ENCODE measurements at places on chromosomes 1 and 21.

DNA sequence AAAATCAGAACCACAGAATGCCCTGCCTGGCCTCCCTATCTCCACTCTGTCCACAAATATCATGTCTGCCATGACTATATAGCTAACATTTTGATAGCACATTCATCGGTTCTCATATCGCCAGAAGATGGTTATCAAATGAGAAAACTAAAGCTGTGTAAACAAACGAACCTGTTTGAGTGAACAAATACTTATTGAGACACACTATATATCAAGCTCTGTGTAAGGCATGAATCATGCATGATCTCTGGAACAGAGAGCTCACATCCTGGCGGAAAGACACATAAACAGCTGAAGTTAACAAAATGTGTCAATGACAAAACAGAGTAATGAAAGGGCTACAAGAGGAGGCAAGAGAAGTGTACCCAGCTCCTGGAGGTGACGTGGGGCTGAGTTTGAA is 13.1 kb downstream of the KCND3 start:
- no peak for DNase-seq

GRCh38 chr1:39631361-39632322 is 7.8 kb downstream of the HEYL start:
- no peak for DNase-seq

- DNase-seq, result no peak
Observed at GRCh38 chr1:160061369-160062229, 8.4 kb downstream of the KCNJ10 start.

DNA sequence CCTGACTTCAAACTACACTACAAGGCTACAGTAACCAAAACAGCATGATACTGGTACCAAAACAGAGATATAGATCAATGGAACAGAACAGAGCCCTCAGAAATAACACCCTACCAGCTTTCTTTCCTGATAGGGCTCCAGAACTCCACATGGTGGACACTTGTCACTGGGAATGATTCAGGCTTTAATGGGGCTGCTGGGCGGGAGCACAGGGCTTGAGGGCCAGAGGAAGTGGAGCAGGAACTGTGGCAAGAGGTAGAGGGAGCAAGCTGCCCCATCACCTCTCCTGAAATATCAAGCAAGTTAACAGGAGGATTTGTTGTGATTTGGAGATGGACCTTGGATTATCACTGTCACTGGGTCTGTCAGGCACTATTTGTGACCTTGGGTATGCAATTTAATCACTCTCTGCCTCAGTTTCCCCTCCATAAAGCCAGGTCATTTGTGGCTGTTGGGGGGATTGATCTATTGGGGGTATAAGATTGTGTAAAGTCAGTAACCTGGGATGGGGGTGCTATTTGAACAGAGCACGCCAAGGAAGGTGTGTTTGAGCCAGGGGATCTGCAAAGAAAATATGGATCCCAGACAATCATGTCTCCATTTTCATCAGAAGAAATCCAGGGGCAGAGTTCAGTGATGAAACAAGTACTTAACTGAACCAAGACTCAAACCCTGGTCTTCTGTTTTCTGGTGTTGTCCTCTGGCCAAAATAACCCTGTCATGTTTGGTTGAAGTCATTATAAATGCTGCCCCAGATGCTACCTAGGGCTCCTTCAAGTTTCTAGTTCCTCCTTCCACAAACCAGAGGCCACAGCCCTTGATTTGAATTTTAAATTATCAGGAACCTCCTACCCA is 25.2 kb downstream of the ETS2 start:
- DNase-seq, result no peak

GRCh38 chr1:39671433-39671792 is 494 bp downstream of the NT5C1A start:
- peak; percentile 69 for DNase-seq

GRCh38 chr1:159121526-159121925 is 45.0 kb upstream of the AIM2 start:
- no peak for DNase-seq

DNA sequence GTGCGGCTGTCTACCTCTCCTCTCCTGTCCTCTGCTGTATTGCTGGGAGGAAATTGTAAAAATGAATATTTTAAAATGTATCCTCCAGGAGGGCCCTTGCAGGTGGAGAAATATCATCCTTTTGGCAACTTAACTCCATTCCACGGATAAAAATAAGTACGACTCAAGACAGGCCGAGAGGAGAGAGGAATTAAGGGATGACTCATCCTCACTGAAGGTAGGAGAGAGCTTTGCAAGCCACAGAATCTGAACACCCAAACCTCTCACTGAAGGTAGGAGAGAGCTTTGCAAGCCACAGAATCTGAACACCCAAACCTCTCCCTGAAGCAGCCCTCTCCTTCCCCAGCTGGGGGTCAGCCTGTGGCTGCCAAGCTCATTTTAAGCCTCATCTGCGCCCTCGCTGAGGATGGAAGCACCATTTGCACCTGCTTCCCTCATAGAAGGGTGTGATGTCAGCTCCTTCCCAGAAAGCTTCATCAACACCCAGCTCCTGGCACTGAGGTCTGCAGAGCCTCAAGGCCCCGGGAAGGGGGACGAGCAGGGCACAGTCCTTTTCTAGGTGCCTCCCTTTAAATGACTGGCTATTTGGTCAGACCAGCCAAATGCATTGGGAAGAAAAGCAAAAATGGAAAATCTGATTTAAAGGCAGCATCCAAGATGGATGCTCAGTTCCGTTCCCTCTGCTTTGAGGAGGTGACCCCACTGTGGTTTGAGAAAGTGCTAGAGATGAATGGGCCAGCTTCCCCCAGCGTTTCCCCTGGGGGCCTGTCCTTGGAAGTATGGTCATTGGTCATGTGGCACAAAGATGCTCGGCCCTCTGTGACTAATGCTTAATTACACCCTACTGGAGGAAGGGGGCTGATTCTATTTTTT is 12.9 kb upstream of the SELENON start:
- no peak for DNase-seq

Measured in neural progenitor cell (in vitro differentiated cells).